Fibroblast of the aortic adventitia (primary cell): ENCODE measurements at places on chromosomes 3 and 15. TPM values are rescaled to one million over a fixed set of nuclear protein-coding genes. Genes with fewer than 3 reads are reported as not detected.

The PLAAT1 gene
- 0.90 TPM in 1 of 2 replicates, not detected in the other for total RNA-seq

- no peak for DNase-seq
Observed at GRCh38 chr15:90705212-90705611, 11.9 kb upstream of the BLM start.

The MFGE8 gene
- 59.5 and 217 TPM in 2 replicates for total RNA-seq

- no peak for DNase-seq
Observed at GRCh38 chr3:103167850-103168249, 733.0 kb downstream of the ZPLD1 start.

DNA sequence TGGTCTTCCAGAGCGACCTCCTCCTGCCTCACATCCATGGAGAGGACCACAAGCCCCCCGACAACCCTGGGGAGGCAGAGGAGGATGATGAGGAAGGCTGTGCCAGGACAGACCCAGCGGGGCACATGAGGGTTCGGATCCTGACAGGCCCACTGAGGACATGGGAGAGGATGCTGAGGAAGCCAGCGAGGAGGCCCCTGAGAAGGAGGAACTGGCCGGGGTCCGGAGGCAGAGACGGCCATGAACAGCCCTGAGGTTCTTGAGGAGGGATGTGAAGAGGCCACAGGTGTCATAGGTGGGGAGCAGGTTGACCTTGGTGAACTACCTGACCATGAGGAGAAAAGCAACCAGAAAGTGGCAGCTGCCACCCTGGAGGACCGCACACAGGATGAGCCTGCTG lies 54.9 kb upstream of the WNT7A start:
- no peak for DNase-seq

DNA sequence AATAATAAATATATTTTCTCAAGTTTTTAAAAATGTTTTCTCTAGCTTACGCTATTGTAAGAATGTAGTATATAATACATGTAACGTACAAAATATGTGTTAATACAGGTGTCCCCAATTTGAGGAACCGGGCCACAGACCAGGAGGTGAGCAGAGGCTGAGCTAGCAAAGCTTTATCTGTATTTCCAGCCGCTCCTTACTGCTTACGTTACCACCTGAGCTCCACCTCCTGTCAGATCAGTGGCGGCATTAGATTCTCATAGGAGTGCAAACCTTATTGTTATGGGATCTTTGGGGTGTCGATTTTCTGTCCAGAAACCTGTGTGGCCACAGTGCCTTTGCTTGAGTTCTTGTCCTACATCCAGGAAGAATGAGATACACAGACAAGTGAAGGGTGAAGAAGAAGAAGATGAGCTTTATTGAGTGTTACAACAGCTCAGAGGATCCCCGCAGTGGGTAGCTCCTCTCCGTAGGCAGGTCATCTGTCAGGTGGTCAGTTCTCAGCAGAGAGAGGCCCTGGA lies 9.9 kb upstream of the TRIM59 start:
- DNase-seq: no peak

- DNase-seq: no peak
Observed at GRCh38 chr3:96966181-96966929, 152.0 kb downstream of the EPHA6 start.

The CLDN16 gene
- 0.09 TPM in 1 of 2 replicates, not detected in the other for total RNA-seq

DNA sequence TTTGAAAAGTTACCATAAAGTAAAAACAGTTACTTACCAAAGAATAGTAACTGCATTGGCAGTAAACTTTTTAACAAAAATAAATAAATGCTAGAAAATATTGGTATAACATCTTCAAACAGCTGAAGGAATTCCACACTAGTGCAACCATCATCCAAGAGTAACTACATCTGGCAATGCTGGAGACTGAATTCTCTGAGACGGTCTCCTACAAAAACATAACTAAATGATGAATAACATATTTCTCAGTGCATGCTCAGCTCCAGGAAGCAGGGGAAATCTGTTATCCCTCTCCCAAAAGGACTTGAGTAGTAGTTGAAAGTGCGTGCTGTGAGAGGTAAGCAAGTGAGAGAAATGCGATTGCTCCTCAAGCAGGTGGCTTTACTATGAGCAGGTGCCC lies 526.8 kb upstream of the CCDC54 start:
- peak; percentile 88 for DNase-seq

The GATA2 gene
- 5.5 and 9.3 TPM in 2 replicates for total RNA-seq

The EPB42 gene
- not detected in 2 replicates for total RNA-seq

The PAQR5 gene
- 13.2 TPM in 1 of 2 replicates, not detected in the other for total RNA-seq

The RYR3 gene
- under 0.01 TPM in 1 of 2 replicates, not detected in the other for total RNA-seq

- DNase-seq: no peak
Observed at GRCh38 chr3:38059148-38059547, 20.1 kb downstream of the DLEC1 start.

The SH2D7 gene
- total RNA-seq: not detected in 2 replicates

The GOLGA6A gene
- not detected in 2 replicates for total RNA-seq

The SLC9C1 gene
- 0.33 and 0.45 TPM in 2 replicates for total RNA-seq

DNA sequence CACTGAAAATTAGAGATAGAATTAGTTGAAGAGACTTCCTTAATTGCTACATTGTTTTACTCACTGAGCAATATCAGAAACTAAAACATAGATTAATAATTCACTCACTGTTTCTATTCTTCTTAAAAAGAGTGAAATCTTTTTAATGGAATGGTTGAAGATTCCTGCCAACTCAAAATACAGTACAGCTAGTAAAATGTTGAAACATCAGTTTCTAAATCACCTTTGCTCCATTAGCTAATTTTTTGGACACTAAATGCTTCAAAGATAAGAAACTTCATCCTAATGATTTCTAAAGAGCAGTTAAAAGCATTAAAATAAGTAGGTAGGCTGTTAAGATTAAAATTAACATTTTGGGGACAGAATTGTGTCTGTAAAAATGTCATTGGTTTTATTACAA lies 10.5 kb upstream of the NIT2 start:
- no peak for DNase-seq

The HDAC11 gene
- 3.9 and 5.2 TPM in 2 replicates for total RNA-seq

The SSUH2 gene
- not detected in 2 replicates for total RNA-seq

DNA sequence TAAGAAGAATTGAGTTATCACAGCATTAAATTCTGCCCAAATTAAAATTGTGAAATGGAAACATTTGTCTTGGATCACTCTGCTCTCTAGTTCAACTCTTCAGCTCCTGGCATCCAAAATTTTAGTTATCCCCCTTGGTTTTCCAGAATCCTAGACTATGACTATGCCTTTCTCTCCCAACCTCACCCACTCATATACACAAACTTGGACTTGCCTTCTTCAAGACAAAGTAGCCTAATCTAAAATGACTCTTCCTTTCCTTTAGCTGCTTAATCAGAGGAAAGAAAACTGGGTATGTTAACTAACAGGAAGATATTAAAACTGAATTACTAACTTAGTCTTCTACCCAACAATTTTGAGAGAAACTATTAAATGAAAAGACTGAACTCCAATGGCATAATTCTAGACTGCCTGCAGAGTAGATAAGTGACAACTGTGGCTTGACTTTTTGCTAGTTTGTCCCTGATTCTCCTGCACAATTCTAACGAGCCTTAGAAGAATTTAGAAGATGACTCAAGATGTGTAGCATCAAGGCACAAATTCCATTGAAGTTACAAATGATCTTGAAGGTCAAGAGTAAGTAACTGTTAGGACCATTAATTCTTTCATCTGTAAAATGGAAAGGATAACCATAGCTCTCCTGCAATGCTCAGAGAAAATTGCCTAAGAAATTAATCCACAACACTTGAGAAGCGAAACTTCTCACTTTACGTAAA lies 5.2 kb upstream of the GOLIM4 start:
- DNase-seq: peak; percentile 44

- no peak for DNase-seq
Observed at GRCh38 chr3:73327052-73327451, 265.6 kb downstream of the EBLN2 start.

GRCh38 chr3:123961508-123961856 lies 453 bp upstream of the CCDC14 start:
- DNase-seq: no peak

DNA sequence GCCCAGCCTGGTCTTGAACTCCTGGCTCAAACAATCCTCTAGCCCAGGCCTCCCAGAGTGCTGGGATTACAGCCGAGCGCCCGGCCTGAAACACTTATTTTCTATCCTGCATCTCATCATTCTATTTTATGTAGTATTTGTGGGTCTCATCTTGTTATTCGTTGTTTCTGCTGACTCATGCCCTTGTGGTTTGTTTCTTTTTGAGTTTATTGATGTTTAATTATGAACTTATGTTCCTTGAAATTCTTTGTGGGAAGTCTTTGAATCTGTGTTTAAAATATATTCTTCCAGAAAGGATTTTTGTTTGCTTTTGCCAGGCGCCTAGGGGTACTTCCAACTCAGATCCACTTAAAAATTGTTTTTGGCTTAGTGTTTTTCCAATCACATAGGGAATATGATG lies 78.3 kb upstream of the C15orf39 start:
- DNase-seq: peak; percentile 54

- no peak for DNase-seq
Observed at GRCh38 chr3:138873471-138874278, 38.9 kb upstream of the PIK3CB start.

GRCh38 chr3:45215466-45215865 lies 10.6 kb downstream of the TMEM158 start:
- no peak for DNase-seq

DNA sequence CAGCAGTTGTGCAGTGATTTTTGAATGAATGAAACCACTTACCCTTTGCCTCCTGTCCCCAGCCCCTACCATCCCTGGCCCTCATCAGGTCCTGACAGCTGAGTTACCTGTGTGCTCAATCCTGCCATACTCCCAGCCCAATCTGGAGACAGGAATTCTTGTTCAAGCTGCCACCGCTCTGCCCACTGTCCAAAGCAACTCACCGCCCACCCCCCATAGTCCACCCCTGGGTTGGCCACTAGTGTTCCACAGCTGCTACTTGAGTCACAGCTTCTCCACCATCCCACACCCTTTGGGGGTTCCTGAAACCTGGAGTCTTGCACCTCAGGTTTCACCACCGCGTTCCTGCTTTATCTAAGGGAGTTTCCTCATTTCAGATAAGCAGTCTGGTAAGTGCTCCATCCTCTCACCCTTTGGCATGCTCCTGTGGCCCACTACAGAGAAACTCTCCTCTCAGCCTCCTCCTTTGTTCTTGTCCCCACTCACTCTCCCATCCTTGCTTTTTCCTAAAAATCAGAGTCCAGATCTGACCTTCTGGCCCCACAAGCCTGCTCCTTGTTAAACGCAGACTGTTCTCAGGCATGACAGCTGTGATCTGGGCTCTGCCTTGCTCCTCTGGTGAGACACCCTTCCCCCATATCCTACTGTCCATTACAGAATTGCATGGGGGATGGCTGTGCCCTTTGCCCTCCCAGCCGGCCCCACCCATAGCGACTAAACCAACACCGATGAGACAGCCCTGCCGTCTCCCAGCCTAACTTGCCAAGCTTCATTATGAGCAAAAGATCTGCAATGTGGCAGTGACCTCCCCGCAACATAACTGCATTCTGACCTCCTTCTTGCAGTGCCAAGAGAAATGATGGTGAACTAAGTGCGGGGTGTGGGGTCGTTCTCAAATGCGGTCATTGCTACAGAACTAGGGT lies 50.0 kb downstream of the CYP19A1 start:
- DNase-seq: peak; percentile 34

The SMCO1 gene
- not detected in 2 replicates for total RNA-seq

GRCh38 chr3:77191640-77192039 lies 151.7 kb downstream of the ROBO2 start:
- no peak for DNase-seq

The TMEM87A gene
- 71.5 and 79.8 TPM in 2 replicates for total RNA-seq

DNA sequence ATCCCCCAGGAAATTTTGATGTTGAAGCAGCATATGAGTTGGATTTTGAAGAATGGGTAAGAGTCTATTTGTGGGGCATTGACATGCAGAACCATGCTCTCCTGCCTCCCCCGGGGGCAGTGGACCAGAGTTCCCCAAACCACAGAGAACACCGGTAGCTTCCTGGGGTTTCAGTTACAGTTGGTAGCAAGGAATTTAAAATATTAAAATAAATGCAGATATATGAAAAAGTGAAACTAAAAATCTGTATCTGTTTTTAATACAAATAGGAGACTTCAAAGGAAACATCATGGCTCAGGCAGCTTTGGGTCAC lies 37.4 kb downstream of the SLC9A9 start:
- DNase-seq: no peak

GRCh38 chr3:27535809-27536392 lies 51.7 kb upstream of the SLC4A7 start:
- peak; percentile 60 for DNase-seq

DNA sequence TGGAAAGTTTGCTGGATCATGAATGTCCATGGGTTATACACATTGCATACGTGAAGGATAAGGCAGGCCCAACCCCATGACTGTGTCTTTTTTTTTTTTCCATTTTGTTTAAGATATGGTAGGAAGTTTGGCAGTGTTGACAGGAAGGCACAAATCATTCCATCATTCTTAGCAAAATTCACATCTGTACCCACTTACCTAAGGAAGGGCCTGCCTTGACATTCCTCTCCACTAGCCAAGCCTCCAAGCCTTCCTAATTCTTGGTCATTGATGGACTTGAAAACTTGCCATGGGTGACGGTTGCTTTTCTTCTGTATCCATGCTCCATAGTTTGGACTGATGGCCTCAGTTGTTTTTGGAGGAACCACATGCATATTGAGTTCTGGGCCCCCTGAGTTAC lies 54.4 kb downstream of the ARNT2 start:
- DNase-seq: peak; percentile 37

- DNase-seq: peak; percentile 76
Observed at GRCh38 chr3:17195192-17195611, 310.4 kb downstream of the PLCL2 start.

DNA sequence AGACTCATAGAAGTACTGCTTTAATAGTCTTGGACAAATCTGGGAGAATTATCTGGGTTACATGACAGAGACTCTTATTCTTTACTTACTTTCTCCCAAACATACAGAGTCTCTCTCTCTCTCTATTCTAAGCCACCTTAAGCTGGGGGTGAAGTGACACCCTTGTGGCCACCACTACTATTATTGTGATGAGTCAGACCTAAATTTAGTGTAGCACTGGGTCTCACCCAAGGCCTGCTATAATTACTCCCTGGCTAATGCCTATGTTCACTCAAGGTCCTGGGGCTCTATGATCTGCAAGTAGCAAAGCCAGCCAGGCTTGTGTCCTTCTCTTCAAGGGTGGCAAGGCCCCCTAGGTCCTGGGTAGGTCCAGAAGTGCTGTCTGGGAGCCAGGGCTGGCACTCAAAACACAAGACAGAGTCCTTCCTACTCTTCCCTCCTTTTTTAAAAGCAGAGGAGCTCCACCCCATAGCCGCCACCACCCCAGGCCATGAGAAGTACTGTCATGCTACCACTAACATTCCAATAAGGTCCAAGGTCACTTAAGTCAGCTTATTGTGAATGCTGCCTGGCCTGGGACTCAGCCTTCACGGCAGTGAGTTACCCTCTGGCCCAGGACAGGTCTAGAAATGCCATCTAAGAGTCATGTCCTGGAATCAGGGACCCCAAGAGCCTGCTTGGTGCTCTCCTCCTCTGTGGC lies 183.6 kb downstream of the POLQ start:
- no peak for DNase-seq

GRCh38 chr3:196219970-196220311 lies 3.6 kb downstream of the SLC51A start:
- no peak for DNase-seq
